Activated naive CD4-positive, alpha-beta T cell treated with Interleukin-2 at 50 U/mL for 16 hours (primary cell): ENCODE measurements at places on chromosomes 2 and 18.

- no peak for DNase-seq
These were observed 1.6 kb downstream of the ST8SIA3 start for GRCh38 chr18:57353940-57354461.

- DNase-seq, result no peak
These were observed 79.5 kb downstream of the UBR3 start for GRCh38 chr2:169906731-169907130.

DNA sequence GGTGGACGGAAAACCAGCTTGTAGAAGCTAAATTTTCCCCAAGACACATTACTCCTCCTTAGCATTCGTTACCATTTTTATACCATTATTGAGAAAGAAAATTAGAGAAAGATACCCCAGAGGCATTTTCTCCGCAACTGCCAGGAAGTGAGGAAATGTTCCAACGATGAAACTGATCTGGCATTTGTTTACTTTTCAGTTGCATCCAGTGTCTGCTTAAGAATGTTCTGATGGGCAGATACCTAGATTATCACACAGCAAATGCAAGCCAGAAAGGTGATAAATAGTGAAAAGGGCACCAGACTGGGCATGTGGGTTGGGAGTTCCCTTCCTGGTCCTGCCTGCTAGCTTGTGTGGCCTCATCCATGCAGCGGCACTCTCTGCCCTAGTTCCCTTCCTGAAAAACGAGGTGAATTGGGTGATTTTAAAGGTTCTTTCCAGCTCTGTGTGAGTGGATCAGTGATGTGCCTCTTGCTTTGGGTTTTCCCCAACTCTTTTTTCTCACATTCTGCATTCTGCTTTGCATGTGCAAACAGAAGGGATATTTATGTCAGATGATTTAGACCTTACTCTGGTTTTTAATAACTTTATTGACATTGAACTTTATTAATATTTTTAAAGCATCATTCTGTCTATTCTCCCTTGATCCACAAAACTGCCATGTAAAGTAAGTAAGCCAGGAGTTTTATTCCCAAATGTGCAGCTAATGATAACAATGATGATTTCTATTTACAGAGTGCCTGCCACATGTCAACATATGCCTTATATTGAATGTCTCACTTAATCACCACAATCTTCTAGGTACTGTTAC, 139.6 kb downstream of the INSIG2 start:
- no peak for DNase-seq

DNA sequence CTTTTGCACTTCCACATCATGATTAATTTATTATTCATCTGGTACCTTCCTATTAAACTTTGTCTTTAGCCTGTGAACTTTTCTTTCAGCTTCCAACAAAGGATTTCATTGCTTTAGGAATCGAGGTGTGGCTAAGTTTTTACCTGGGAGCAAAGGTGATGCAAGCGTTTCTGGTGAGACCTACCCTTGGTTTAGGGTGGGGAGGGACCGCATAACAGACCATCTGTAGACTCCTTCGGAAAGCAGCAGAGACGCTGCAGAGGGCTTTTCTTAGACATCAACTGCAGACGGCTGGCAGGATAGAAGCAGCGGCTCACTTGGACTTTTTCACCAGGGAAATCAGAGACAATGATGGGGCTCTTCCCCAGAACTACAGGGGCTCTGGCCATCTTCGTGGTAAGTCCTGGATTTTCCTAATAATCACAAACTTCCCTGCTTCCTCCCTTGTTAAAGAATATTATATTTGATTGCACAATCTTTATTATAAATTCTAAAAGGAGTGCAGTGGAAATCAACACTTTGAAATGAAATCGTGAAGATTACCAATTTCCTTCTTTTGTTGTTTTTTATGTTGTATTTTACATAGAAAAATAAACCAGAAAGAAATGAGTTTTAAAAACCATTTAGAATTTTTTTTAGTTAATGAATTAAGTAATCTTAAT, at the start of gene DSG3:
Gene DSG3, plus strand, starts transcription at position 212 of the 662 bp plus-strand sequence. Its CDS starts 137 bp downstream, at position 349.
- no peak for DNase-seq

GRCh38 chr2:204544961-204545860, at the start of gene PARD3B:
Gene PARD3B (plus strand): TSS chr2:204545475. CDS start chr2:204546000, 525 bp downstream.
- peak; percentile 14 for DNase-seq

DNA sequence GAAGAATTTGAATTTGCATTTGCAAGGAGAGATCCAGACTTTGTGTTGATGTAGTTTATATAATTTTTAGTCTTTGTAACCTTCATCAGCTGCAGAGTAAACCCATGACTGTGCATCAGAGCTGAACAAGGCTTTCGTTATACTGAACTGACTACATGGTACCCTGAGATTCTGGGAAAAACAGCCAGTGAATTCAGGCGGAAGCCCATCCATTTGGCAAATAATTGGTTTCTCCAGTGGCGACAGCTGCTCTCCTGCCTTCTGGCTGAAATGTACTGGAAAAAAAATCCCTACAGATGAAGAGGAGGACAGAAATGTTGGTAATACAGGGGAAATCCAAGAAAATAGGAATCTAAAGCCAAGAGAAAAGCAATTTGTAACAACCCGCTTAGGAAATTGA, 657.5 kb upstream of the CDH7 start:
- DNase-seq, result no peak

GRCh38 chr2:71455741-71456569, 2.6 kb downstream of the DYSF start:
- DNase-seq, result no peak

- no peak for DNase-seq
These were observed 31.1 kb upstream of the SPAG16 start for GRCh38 chr2:213253162-213253561.

- DNase-seq, result no peak
These were observed 173.5 kb upstream of the FOSL2 start for GRCh38 chr2:28219138-28219537.

DNA sequence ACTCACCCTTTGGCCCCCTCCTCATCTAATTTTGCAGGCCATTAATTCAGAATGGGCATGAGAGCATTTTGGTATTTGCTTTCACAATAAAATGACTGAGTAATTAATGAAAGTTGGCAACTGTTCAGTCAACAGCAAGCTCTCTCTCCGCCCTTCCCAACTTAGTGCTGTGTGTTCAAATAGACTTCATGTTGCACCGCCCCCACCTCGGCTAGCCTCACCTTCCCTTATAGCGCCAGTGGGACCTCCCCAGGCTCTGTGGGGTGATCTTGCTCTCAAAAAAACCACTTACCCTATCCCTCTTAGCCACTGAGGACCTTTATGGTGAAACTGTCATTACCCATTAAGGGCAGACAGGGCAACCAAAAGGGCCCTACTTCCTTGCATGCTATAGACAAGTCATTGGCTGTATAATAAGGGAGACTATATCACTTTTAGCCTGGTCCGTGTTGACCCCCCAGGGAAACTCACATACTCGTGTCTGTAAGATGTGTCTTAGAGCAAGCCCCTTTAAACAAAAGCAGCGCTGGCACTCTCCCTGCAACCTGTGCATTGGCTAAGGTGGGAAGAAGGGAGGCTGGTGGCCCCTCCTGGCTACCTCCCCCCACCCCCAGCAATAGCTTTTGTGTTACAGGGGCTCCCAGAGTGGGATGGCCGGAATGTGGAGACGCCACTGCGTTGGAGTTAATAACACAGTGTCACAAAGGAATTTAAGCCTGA, 15.2 kb downstream of the EN1 start:
- DNase-seq, result no peak

- DNase-seq, result no peak
These were observed 43.2 kb upstream of the FHL2 start for GRCh38 chr2:105442056-105442455.

GRCh38 chr18:79798999-79799370, 1.2 kb downstream of the KCNG2 start:
- no peak for DNase-seq

- DNase-seq, result no peak
These were observed 219.5 kb upstream of the TANK start for GRCh38 chr2:160940699-160941098.

- DNase-seq, result peak; percentile 62
These were observed 53.0 kb downstream of the ASXL2 start for GRCh38 chr2:25825238-25825637.
